Esophagus squamous epithelium (tissue), 5 donors: ENCODE measurements at places on chromosomes 2 and 18.

GRCh38 chr2:72263776-72264060, 116.1 kb upstream of the CYP26B1 start:
- DNase-seq: no peak

- DNase-seq: peak; percentile 36
Observed at GRCh38 chr2:197310987-197311420, 424 bp upstream of the ANKRD44 start.

DNA sequence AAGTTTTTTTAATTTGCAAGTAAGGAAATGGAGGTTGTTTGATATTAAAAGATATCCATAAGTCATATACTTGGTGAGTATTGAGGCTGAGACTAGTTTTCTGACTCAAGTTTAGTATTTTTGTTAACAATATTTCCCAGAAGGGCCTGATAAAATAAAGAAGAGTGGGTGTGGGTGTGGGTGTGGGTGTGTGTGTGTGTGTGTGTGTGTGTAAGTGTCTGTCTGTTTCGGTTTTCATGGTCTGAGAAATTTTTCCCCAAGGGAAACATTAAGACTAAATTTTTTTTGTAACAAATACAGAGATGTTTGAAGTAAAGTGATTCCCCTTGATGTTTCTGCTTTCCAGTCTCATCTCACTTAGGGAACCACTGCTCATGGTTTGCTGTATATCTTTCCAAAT, 36.5 kb downstream of the PPM1B start:
- DNase-seq: no peak

DNA sequence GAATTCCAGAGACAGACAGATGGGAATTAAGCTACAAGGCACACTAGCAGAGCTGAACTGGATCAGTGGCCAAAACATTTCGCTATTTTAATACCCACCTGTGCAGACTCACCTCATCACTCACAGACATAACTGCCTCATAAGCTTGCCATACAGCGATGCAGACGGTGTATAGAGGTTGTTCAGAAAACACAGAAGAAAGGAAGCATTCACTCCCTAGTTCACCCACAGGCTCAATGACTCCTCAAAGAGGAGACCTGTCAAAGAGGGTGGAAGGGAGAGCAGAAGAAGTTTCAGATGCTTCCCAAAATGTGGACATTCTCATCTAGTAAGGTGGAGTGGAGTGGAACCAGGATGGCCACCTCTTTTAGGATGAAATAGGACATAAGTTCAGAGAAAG, 81.7 kb upstream of the SPHKAP start:
- no peak for DNase-seq

DNA sequence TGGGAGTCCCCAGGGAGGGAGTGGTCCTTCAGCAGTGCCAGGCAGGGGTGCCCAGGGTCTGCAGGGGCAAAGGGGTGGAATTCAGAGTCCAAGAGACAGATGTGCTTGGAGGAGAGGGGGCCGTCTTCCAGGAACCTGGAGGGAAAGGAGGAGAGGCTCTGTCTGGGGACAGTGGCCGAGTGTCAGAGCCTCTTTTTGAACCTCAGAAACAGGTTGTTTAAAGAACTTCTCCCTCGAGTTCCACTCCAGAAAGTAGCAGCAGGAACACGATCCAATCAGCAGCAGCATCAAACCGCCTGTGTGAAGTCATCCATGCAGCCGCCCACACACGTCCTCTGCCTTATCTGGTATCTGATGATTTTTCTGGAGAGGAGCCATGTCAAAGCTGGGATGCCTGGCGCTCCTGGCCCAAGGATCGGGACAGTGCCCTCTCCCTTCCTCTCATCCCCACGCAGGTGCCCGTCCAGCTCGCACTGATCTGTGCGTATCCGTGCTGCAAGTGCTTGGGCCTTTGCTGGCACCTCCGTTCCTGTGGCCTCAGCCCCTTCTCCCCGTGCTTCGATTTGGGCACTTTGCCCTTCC, 205.1 kb downstream of the NDUFA10 start:
- DNase-seq: no peak

- no peak for DNase-seq
Observed at GRCh38 chr2:218438596-218438995, 19.7 kb downstream of the VIL1 start.

DNA sequence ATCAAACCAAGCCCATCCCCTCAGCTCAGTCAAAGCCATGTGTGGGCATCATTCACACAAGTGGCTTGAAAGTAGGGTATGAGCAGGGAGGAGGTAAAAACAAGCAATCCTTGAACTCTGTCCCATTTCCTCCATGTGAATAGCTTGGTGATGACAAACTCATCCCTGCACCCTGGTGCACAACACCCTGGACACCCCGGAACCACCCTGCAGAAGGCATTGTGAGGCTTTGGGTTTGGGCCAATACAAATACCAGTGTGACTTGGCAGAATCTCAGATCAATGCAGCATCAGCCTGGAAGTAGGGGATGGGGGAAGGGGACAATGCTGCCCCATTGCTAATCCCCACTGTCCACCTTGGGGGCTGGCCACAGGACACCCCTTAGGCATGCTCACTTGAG, 28.6 kb downstream of the TGFA start:
- no peak for DNase-seq

- no peak for DNase-seq
Observed at GRCh38 chr2:201450954-201451291, 335 bp downstream of the TRAK2 start.

DNA sequence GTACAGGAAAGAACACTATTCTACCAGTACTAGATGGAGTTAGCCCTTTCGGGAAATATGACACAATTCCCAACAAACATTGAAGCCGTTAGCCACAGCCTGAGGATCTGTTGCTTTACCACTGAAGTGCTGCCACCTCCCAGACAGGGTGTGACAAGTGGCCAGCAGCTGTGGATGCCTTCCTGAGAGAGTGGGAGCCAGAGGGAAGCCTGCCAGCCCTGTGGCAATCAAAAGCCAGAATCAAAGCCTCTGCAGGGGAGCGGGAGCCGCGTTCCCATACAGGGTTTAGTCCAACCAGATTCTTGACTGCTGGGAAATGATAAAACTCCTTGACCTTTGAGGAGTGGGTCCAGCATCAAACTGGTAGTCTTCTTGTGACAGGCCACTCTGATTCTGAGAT, 38.0 kb downstream of the SLC4A1AP start:
- DNase-seq: no peak

DNA sequence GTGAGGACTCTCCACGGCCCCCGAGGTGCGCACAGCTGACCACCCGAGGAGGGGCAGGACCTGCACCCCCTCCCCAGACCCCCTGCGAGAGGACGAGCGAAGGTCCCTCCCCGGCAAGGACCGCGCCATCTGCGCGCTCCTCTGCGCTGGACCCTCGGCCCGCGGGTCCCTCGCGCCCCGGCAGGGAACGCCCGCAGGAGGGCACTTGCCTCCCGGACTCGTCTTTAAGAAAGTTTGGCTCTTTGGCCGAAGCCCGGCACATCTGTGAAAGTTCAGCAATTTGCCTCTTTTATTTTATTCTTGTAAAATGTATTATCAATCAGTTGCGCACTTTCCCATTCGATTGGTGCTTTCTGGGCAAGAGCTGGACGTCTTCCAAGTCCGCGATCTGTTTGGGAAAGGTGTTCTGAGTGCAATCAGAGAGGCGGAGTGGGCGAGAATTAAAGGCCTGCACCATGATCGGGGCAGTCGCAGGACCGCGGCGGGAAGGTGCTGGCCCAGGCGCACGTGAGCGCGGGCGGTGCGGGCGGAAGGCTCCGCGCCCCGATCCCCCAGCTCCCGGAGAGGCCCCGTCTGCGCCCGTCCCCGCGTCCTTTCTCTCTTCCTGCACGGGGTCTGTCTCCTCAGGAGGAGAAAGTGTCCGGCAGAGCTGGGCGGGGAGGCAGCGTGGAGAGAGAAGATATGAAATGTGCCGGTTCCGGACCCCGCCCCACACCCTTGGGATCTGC, 1.6 kb upstream of the ALKAL2 start:
- no peak for DNase-seq

DNA sequence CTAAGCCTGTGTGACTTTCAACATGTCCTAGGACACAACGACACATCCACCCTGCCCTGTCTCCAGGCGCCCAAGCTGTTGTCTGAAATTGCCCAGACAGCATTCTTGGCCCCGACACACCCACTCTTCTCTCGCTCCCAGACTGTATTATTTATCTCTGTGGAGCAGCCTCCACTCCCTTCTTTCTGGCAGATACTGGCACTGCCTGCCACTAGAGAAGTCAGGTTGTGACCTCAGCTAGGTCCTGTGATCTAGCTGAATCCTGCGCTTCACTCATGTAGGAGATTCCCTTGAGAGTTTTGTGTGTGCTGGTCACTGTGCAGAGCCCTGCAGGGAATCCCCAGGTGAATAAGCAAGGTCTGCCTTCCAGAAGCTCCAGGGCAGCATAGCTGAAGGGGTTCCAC, 77.1 kb upstream of the TNP1 start:
- no peak for DNase-seq

GRCh38 chr18:55179425-55179824, 220.2 kb upstream of the CCDC68 start:
- no peak for DNase-seq

GRCh38 chr2:196142825-196143224, 28.6 kb downstream of the STK17B start:
- no peak for DNase-seq

GRCh38 chr2:121099329-121100290, 185.4 kb downstream of the TFCP2L1 start:
- DNase-seq: no peak
